Hematopoietic multipotent progenitor cell treated with erythropoietin and hydrocortisone succinate and interleukin-3 and kit ligand, for 17 days (in vitro differentiated cells): ENCODE measurements at places on chromosomes 3 and 15.

GRCh38 chr3:15795651-15796308 lies 2.0 kb downstream of the ANKRD28 start:
- no peak for DNase-seq

DNA sequence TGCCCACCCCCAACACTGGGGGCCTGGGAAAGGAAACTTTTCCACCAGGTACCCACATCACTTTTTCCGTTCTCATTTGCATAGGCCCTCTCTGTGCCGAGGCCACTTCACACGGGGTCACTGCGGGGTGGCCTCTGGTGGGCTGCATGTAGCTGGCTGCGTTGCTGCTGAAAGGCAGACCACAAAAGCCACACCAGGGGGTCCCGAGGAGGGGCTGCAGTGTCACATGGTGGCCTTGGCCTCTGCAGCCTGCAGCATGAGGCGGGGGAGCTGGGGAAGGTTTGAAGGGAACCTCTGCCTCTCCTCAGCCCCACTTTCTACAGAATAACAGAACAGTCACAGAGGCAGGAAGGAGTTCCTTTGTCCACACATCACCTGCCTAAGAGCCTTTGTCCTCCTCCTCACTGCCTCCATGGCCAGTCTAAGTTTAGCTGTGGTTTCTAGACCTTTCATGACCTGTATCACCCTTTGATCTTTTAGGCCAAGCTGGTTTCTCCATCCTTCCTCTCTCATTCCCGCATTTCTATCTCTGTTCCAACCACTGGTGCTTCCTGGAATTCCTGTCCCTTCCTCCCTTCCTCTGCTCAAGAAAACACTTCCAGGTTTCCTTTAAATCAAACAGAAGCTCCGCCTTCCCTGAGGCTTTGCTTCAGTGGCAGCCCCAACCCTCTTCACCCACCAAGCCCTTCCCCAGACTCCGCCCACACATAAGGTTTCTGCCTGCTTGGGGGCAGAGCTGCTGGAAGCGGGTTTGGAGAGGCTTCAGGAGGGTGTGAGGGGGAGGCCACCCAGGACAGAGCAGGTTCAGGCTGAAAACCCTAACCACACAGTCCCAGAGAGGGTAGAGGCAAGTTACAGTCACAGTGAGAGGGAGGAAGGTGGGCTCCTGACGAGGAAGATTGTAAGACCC lies 150.7 kb upstream of the TLE3 start:
- DNase-seq, result no peak

GRCh38 chr3:10940106-10940505 lies 52.4 kb upstream of the SLC6A1 start:
- DNase-seq, result no peak

- DNase-seq, result no peak
Measured at GRCh38 chr3:47825590-47825989, 22.7 kb downstream of the DHX30 start.

DNA sequence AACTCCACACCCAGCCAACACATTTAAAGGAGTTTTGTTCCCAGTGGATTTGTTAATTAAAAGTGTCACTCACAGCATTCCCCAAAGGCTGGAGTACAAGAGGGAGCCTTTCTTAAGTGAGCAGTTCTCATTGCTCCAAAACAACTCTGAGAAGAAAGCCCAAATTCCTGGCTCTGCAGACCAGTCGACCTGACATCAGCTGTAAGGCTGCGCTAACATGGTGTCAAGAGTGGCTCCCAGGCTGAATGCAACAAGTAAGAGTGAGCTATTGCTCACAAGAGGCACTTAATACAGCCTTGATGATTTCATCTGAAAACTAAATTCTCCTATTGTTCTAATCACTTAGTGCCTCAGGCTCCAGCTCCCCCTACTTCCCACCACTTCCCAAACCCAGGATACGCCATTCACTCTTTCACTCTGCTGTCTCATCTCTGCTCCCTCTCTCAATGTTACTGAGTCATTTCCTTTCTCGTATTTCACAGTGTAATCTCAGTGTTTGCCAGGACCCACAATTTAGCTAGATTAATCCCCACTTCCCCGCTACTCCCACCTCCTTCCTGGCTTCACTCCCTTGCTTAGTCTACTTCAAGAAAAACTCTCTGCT lies 81.8 kb downstream of the WWTR1 start:
- no peak for DNase-seq

DNA sequence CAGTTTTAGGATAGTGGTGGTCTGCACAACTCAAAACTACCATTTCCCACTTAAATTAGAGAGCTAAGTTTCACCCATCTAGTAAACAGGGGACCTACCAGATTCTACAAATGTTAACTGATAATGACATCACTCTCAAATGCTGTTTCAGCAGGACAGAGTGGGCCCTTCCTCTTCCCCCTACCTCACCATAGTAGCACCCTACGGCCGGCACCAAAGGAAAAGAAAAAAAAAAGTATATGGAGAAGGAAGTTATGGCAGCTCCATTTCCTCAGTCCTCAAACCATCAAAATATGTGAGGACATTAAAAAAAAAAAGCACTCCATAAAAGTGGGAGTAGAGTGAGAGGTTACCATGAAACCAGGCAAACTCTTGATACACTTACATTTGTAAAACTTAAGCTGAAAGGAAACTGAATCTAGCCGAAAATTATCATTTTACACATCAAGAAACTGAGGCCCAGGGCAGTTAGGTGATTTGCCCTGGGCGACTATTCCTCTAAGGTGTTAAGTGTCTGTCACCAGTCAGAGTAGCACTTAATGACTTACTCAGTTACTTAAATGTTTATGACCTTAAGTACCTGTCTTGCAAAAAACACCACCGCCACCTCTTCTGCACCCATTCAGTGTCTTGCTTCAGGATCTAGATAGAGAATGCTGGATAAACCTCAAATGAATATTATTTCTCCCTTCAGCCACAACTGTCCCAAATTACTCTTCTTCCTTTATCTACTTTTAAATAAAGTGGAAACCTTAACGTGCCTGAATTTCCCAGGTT lies 2.7 kb downstream of the MSL2 start:
- DNase-seq, result peak; percentile 60

- DNase-seq, result no peak
Measured at GRCh38 chr3:10986592-10986991, 6.0 kb upstream of the SLC6A1 start.

- no peak for DNase-seq
Measured at GRCh38 chr3:171101982-171102641, 75.6 kb upstream of the SLC2A2 start.

DNA sequence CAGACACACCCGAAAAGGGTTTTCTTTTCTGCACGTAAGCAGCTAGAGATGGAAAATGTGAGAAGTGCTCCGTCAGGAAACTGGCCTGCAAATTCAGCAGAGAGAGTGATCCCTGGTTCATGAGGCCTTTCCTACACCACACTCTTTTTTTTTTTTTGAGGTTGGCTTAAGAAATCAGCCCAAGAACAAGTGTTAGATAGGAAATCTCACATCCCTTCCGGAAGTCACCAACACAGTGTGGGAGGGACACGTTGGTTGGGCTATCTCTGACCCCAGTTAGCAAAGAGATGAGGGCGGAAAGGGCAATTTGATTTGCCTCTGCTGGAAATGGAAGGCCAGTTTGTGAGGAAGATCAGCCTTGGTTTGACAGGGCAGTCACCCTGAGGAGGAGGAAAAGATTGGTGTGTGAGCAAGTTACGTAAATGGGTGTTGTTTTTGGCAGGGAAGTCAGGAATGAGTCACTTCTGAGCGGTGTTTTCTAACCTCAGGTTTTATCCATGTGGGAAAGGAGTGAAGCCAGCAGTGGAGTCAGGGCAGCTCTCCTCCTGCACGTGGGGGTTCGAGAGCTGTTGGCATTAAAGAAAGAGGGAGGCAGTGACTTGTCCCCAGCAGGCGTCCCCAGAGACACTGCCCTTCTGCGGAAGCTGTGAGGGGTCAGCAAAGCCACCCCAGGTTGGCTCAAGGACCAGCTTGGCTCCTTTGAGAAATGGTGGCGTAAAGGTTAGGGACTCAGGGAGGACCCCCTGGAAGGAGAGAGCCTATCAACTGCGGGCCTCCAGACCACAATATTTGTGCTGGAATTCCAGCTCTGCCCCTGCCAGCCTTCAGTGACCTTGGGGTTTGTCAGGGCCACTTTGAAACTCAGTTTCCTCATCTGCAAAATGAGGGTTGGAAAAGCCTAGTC lies 237.6 kb upstream of the BHLHE40 start:
- DNase-seq, result peak; percentile 29

GRCh38 chr15:38012894-38013293 lies 78.5 kb downstream of the TMCO5A start:
- DNase-seq, result no peak

DNA sequence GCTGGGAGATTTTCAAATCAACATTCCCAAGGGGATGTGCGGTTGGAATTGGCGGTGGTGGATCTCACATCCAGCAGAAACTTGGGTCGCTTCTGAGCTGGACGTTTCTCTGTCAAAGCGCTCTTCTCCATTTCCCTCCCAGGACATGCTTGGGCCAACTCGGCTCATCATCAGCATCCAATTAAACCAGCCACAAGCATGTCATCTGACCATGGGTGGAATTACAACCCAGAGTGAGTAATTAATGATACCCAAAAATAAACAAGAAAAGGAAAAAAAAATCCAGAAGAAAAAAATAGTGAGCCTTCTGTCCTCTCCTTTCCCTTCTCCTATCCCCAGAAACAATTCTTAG lies 111.2 kb downstream of the XXYLT1 start:
- no peak for DNase-seq

DNA sequence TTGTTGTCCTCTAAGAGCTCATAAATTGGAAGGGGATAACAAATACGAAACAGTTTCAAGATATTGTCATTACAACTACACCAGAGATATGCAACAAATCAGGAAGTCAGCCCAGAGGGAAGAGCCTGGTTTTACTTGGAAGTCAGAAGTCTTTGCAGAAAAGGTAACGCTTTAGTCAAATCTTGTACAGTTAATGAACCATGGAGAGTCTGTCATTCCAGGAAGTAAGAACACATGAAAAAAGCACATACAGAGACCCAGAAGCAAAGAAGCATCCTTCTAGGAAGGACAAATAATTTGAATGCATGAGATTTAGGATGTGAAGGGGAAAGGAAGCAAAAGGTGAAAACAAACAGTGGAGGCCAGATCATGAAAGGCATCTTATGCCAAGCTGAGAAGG lies 19.6 kb downstream of the DYNC1LI1 start:
- DNase-seq, result no peak

DNA sequence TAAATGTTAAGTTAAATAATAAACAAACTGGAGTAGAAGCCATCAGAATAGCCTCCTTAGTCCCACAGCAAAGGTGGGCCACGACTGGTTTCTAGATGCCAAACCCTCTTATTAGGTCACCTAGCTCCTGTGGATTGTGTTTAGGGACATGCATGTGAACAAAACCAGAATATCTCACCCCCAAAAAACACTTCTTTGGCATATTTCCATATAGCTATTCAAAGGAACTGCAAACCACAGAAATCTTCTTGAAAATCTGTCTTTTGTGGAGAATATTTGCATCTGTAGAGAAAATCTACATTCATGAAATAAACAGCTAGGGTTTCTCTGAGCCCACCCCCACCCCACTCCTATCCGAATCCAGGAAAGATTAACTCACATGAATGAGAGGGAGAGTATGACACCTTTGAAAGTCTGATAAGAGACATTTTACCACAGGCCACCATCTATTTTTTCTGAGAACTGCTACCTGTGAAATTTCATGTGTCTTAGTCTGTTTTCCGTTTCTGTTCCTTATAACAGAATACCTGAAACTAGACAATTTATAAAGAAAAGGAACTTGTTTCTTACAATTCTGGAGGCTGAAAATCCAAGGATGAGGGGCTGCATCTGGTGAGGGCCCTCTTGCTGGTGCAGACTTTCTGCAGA lies 159.4 kb downstream of the NEK10 start:
- no peak for DNase-seq

- no peak for DNase-seq
Measured at GRCh38 chr3:183116025-183116614, 16.8 kb upstream of the MCCC1 start.

GRCh38 chr3:72839057-72839456 lies 9.2 kb downstream of the SHQ1 start:
- DNase-seq, result no peak

DNA sequence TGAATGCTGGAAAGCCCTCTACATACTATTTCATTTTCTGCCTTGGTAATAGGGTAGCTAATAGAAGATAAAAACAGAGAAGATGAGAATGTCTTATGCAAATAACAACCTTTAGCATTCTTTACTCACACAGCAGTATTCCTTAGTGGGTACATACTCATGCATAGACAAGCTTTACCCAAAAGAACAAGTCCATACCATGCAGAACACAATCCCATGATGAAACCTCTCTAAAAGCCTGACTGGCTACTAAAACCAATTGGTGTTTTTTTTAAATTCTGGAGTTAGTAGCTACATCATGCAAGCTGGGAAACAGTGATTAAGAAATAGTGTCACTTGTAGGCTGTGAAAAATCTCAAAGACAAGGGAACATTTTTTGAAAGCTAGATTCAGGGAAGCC lies 104.8 kb downstream of the DHX30 start:
- DNase-seq, result no peak

GRCh38 chr3:129530251-129530791 lies 1.9 kb downstream of the RHO start:
- no peak for DNase-seq
